Lower leg skin (tissue), 4 donors: ENCODE measurements at places on chromosomes 12 and 14.
A peak's percentile ranks its signal among the peaks of the same experiment; 100 is the strongest.

DNA sequence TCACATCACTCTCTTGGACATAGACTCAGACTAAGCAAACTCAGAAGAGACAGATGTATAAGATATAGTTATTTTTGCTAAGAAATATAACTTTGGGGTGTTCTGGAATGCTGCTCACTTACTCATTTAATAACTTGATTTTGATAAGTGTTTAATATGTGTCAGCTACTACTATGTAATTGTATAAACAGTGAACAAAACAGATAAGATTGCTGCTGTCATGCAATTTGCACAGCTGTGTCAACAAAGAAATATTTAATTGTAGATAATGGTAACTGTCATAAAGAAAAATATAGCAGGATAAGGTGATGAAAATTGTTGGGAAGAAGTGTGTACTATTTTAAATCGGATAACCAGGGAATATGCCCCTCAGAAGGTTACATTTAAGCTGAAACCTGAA lies 84.1 kb upstream of the ZDHHC17 start:
- DNase-seq: no peak

DNA sequence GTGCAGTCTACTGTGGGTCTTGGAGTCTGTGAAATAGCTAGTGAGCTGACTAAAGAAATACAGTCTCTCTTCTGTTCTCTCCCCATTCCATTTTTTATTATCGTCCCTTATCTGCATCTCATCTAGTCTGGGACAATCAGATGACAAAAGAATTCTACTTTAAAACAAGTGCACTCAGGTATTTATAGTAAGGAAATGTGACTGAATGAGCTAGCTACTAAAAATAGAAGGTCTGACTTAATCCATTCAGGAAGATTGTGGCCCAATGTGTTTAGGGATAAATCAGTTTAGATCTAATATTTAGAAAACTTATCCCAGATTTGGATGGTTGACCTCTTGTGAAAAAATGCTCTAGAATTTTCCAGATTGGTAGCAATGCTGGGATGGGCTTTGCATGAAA lies 126.8 kb upstream of the NRXN3 start:
- no peak for DNase-seq

GRCh38 chr12:11798856-11799501 lies 149.5 kb downstream of the ETV6 start:
- no peak for DNase-seq

DNA sequence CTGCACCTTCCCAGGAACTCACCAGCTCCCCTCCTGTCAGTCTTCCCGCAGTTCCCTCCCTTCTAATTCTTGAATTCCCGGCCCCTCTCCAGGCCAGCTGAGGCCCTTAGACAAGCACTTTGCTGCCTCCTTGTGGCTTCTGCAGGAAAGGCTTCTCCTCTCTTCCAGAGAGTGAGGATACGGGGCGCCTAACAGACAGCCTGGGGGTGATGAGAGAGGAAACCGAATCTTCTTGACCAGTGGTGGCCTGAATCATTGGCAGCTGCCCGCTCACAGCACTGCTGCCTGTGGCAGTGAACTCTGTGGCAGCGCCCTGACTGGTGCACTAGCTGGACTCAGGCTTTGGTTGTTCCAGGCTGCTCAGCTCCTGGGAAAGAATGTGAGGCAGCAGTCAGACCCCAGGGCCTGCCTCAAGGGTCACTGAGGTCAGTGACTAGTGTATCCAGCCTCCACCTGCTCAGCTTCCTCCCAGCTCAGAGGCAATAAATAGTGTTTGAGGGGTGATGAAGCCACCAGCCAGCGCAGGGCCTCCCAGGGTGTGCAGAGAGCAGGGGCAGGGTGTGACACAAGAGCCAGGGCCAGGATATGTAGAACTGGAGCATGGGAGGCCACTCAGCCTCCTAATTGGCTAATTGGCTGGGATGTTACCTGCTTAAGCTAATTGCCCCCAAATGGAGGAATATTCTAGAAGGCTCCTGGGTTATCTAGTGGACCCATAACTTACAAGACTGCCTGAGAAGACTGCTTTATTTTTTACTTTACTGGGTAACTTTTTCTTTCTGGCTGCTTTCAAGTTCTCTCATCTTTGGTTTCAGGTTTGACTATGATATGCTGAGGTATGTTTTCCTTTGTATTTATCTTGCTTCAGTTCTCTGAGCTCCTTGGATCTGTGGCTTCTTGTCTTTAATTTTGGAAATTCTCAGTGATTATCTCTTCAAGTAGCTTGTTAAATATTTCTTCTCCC lies 12.9 kb upstream of the MCRS1 start:
- peak; percentile 82 for DNase-seq

DNA sequence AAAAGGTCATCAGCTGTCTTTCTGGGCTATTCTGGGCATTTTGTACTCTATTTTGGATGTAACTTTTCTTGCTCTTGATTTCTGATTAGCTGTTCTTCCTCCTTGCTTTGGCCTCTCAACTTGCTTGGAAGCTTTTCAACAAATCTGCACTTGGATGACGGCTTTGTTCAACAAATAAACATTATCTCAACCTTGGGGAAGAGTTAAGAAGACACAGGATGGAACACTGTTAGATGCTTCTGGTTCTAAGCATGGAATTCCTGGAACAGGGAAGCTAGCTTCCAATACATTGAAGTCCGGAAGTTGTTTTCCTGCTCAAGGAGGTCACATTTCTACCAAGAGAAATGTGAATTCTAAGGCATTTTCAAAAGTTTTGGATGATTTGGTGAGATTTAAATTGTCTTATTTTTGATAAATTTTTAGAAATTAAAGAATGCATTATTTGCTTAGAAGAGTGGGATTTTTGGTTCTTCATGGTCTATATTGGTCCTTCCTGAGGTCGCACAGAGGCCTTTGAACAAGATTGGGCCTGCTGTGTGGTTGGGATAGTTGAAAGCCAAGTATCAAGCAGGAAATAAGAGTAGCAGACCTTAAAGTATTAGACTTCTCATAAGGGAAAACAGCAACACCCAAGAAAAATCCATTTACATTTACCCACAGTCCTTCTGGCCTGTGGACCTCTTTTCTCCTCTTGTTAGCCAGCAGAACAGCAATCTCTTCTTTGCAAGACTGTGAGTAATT lies 59.2 kb downstream of the PPFIBP1 start:
- no peak for DNase-seq

GRCh38 chr12:80199931-80200330 lies 100.6 kb downstream of the OTOGL start:
- no peak for DNase-seq

GRCh38 chr14:56160088-56160487 lies 41.9 kb downstream of the PELI2 start:
- no peak for DNase-seq

- DNase-seq: no peak
Measured at GRCh38 chr12:48991247-48992050, 7.7 kb downstream of the DDN start.

DNA sequence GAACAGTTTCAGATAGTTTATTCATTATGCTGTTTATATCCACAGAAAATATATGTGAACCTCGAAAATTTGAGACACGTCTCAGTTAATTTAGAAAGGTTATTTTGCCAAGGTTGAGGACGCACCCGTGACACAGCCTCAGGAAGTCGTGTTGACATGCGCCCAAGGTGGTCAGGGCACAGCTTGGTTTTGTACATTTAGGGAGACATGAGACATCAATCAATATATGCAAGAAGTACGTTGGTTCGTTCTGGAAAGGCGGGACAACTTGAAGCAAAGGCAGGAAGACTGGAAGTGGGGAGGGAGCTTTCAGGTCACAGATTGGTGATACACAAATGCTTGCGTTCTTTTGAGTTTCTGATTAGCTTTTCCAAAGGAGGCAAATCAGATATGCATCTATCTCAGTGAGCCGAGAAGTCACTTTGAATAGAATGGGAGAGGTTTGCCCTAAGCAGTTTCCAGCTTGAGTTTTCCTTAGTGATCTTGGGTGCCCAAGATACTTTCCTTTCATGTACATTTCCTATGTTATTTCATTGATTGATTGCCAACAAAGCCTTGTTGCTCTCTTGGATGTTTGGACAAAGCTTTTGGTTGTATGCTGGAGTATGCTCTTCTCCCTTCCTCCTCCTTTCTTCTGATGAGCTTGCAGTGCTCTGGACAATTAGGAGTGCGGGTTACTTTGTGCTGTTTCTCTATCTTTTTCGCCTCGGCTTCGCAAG lies 3.2 kb downstream of the SNAPC1 start:
- DNase-seq: no peak

- DNase-seq: no peak
Measured at GRCh38 chr12:107525719-107526554, 159.7 kb upstream of the PWP1 start.

DNA sequence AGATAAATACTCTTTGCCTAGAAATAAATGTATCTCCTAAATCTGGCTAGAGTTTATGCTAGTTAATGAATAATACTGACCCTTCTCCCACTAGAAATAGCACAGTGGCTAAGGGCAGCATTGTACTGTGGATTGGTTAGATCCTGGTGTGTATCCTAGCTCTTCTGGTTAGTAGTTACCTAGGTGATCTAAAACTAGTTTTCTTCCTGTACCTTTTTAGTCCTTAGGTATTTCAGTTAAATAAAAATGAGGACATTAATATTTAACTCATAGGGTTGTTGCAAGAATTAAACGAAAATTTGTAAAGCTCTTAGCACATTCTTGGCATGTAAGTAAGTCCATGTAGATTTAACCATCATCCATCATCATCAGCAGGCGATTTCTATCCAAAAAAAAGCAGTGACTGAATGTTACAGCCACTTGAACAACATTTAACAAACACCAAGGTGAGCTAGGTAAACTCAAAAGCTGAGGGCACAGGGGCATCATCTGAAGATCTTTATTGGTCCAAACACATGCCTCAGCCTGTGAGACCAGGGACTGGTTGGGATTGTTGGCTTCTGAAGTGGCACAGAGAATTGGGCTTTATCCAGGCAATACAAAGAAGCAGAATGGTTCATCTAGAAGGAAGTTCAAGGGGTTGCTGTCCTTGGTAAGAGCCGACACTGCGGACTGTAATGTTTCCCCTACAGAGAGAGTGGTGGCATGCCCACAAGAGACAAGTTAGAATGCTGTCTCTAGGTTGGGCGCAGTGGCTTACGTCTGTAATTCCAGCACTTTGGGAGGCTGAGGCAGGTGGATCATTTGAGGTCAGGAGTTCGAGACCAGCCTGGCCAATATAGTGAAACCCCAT lies 100.8 kb downstream of the GAS2L3 start:
- no peak for DNase-seq

DNA sequence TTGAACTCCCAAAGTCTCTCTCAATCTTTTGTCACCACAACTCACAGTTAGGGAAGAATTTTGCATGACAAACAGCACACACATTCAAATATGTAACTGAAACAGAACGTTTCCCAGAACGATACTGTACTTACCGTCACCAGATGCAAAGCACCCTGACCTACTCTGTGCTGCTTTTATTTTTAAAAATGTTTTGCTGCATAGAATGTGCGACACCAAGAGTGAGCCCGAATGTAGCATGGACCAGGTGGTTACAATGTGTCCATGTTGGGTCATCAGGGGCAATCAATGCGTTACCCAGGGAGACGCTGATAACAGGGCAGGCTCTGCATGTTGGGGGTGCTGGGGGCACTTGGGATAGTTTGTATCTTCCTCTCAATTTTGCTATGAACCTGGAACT lies 14.6 kb upstream of the EIF5 start:
- DNase-seq: no peak

GRCh38 chr12:99257672-99258071 lies 389.9 kb upstream of the GARIN6 start:
- DNase-seq: no peak

GRCh38 chr12:57220770-57221168 lies 4.2 kb downstream of the NXPH4 start:
- DNase-seq: no peak

GRCh38 chr12:113422886-113423669 lies 898 bp downstream of the SDSL start:
- DNase-seq: no peak

GRCh38 chr12:67457778-67458665 lies 188.9 kb downstream of the CAND1 start:
- no peak for DNase-seq

GRCh38 chr14:73246387-73247150 lies 9.3 kb downstream of the PAPLN start:
- DNase-seq: no peak

DNA sequence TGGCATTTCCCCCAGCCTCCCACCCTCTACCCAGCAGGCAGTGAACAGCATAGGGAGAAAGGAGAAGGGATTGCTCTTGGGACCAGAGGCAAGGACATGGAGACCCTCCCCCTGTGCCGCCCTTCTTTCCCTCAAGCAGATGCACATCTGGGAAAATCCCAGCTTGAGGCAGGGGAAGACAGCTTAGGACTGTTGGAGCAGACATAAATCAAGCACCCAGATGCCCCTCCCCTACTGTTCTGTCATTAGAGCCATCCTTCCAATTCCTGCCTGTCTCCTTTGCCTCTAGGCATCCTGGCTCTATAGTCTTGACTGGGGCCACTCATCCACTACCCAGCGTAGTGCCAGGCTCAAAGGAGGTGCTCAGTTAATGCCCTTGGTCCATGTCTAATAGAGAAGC lies 7.5 kb upstream of the CISTR start:
- DNase-seq: no peak

DNA sequence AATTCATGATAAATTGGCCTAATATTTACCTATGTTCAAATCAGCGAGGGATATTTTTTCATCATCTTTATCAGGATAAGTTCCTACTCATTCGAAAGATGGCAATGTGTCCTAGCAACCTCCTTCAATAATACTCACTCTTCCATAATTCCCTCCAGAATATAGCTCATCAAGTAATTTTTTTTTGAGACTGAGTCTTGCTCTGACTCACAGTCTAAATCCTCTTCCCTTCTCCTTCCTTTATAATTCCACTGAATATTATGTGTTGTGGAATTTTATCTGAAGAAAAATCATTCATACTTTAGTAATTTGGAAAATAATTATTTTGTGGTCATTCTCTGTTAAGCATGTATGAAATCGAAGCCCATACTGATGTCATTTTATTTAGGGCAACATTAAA lies 663.8 kb downstream of the FLRT2 start:
- DNase-seq: no peak

- no peak for DNase-seq
Measured at GRCh38 chr12:89768586-89769482, 60.2 kb upstream of the ATP2B1 start.

DNA sequence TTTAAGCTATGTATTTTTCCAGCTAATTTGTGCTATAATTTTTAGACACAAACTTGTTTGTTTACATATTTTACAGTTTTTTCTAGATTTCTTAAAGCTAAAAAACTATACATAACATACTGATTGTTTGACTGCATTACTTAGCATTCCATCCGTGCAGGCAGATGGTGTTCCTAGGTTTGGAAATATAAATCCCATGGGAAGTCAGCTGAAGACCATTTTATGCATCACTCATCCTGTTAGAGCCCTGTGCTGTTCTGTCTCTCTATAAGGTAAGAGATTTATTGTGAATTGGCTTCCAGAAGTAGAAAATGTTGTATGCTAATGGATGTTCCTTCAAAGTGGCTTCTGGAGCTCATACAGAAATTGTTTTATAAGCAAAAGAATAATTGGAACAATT lies 31.1 kb downstream of the RMST start:
- no peak for DNase-seq

GRCh38 chr14:68232300-68233055 lies 412.9 kb downstream of the RAD51B start:
- DNase-seq: no peak

GRCh38 chr12:89988188-89988915 lies 279.7 kb upstream of the ATP2B1 start:
- no peak for DNase-seq

- no peak for DNase-seq
Measured at GRCh38 chr12:22740656-22741355, 115.8 kb downstream of the ETNK1 start.

GRCh38 chr14:77458249-77458950 lies 507 bp downstream of the AHSA1 start:
- no peak for DNase-seq

- DNase-seq: no peak
Measured at GRCh38 chr12:58465418-58465817, 454.9 kb downstream of the LRIG3 start.
